ENCODE measurements at places on chromosomes 1 and 21.
A peak's percentile ranks its signal among the peaks of the same experiment; 100 is the strongest.

DNA sequence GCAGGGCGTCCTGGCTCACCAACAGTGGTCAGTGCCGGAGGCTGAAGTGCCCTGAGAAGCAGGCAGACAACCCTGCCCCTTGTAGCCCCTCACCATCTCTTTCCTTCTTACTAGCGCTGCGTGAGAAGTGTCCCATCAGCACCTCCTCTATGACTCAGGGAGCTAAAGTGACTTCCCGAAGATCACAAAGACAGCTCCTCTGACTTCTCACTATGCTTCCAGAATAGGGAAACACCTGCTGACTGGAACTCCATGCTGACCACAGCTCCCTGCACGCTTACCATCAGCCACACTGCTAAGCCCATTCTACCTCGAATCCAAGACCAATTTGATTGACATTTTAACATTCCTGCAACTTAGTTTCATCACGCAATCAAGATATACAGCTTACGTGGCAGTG lies 92.8 kb downstream of the JAK1 start:
- no peak for DNase-seq

DNA sequence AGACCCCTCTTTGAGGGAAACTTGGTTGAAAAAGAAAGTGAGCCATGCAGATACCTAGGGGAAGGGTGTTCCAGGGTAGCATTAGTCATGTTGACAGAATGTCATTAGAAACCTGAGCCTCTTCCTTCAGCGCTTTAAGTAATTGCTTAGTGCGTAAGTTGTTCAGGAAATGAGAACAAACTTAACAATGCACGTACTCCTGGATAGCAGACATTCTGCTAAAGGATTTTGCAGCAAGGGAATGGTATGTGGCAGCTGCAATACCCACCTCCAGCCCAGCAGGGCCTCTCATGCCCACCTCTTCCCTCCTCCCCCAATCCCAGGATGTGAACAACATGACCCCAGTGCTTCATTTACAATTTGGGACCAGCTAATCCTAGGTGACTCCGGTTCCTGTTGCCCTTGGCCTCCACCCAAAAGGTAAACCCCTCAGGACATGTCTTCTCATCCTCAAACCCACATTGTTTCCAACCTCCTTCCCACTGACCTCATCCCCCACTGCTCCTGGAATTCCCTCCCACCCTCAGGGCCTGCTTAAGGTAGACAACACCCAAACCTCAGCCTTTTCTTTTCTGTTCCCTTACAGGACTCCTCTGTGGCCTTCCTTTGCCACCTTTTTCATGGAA lies 98.0 kb upstream of the BCAR3 start:
- no peak for DNase-seq

GRCh38 chr1:172019976-172020375 lies 178.7 kb downstream of the DNM3 start:
- DNase-seq: no peak

GRCh38 chr21:39005502-39005787 lies 177.8 kb downstream of the PSMG1 start:
- DNase-seq: no peak

- DNase-seq: peak; percentile 35
Measured at GRCh38 chr1:87084244-87084836, 169.9 kb downstream of the HS2ST1 start.

GRCh38 chr21:26782747-26783146 lies 62.5 kb downstream of the ADAMTS1 start:
- no peak for DNase-seq

DNA sequence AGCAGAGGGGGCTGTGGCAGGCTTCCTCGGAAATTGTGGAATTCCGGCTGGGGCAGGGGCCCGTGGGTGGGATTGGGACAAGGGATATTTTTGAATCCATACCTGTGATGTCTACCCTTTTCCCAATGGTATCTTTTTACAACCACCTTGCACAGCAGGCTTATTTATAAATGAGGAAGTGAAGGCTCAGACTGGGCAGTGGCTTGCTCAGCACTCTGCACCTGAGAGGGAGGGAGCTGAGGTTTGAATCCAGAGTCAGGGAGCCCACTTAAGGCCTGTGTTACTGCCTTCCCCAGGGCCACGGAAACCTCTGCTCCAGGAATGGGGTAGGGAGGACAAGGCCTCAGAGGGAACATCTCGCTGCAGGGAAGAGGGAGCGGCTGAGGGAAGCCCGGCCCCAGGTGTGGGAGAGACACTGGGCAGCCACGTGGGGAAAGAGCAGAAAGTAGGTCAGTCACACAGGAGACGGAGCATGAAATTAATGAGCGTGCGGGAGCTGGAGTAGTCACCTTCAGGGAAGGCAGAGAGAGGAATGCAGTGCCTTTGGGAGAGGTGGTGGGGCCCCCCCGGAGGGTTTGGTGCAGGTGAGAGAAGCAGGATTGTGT lies 35.4 kb upstream of the SCMH1 start:
- DNase-seq: no peak

GRCh38 chr1:205716371-205717132 lies 33.4 kb downstream of the NUCKS1 start:
- DNase-seq: no peak

DNA sequence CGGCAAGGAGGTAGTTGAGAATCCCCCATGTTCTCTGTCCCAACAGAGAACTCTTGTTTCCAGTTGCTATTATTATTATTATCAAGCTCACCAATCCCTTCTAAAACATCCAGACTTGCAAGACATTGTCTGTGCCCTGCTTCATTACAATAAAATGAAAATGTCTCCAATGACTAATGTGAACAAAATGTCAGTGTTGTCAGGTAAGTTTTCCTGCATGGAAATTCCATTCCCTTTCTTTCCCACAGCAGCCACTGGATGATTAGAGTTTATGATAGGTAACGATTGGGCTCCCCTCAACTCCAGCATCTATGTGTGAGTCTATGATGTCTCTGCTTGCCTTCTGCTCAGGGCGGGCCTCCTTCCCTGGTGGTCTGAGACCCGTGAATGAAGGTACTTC lies 8.9 kb upstream of the DYRK1A start:
- no peak for DNase-seq

GRCh38 chr1:84223751-84224432 lies 77.6 kb upstream of the SAMD13 start:
- no peak for DNase-seq

DNA sequence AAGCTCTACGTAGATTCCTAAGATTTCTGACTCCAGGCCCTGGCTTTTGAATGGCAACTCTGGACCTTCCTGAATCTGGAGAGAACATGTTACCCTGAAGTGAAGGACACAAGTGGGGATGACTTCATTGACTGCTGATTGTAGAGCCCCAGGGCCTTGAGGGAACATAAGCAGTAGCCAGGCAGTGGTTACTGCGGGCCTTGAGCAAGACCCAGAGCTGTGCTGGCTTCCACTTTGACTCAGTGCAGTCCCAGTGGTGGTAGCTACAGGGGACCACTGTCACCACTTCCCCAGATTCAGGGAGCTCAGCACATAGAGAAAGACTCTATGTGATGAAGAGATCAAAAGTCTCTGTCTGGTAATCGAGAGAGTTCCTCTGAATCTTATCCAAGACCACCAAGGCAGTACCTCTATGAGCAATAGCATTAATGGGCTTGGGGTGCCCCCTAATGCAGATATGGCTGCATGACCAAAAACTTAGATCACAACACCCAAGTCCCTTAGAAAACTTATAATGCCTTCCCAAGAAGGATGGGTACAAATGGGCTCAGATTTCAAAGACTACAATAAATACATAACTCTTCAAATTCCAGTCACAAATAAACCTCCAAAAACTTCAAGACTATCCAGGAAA lies 1278.3 kb downstream of the AMY1C start:
- no peak for DNase-seq

DNA sequence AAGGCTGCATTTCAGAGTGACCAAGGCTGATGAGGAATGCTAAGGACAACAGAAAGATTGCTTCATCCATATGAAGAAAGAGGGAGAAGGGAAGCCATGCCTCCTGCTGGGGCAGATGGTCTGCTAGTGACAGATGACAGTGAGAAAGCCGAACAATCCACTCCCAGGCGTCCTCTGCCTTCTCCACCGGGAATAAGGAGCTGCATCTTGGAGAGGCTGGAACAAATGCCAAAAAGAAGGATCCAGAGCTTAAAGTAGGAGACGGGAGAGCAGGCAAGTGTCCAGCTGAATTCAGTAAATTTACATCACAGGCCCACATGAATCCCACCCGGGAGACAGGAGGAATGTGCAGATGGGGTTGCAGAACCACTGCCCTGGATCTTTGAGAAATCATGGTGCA lies 33.4 kb downstream of the DDX20 start:
- no peak for DNase-seq

All from CD4-positive, alpha-beta T cell treated with Interleukin-12 subunit alpha and Interleukin-12 subunit beta, for 1 hour (primary cell).